Thoracic aorta (tissue), 2 donors: ENCODE measurements at places on chromosomes 5 and 9.

GRCh38 chr9:136216541-136217244 lies 11.8 kb upstream of the LHX3 start:
- DNase-seq = no peak

- no peak for DNase-seq
Observed at GRCh38 chr9:115615821-115616665, 498.1 kb upstream of the TNC start.

- no peak for DNase-seq
Observed at GRCh38 chr9:86122311-86122710, 23.0 kb upstream of the GOLM1 start.

DNA sequence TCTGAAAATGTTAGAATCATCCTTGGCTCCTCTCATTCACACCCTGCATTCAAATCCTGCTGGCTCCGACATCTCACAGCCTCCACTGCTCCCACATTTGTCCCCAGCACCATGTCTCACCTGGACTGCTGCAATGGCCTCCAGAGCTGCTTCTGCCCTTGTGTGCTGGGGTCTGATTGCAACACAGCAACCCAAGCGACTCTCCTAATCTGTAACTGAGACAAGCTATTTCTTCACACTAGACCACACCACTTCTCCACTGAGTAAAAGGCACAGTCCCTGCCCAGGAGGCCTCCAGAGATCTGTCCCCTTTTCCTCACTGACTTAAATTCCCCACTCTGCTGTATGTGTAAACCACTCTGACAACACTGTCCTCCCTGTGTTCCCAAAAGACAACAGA lies 151.1 kb upstream of the TAS2R1 start:
- DNase-seq = no peak

- no peak for DNase-seq
Observed at GRCh38 chr9:118882684-118883083, 486.6 kb downstream of the BRINP1 start.
